ENCODE measurements at places on chromosomes 11 and 22.
A peak's percentile ranks its signal among the peaks of the same experiment; 100 is the strongest.

DNA sequence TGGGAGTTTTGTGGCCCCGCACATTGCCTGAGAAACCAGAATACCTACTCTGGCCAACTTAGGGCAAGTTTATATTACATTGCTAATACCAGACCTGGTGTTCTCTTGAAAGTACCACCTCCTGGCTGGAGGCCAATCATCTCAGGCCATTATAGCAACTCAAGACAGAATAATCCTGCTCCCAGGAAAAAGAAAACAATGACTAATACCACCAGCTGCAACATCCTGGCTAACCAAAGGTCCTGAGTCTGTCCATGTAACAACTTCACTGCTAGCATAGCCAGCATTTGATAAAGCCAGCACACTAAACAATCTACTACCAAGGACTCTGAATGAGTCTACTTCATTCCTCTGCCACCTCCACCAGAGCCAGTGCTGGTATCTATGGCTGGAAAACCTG lies 1298.7 kb upstream of the CNTN5 start:
- DNase-seq: no peak

GRCh38 chr22:30885001-30885366 lies 83.6 kb downstream of the MORC2 start:
- DNase-seq: no peak

GRCh38 chr11:45568049-45568448 lies 97.4 kb downstream of the CHST1 start:
- DNase-seq: no peak

GRCh38 chr11:126317756-126318573 lies 14.1 kb downstream of the DCPS start:
- DNase-seq: peak; percentile 76

- DNase-seq: no peak
Observed at GRCh38 chr22:34973926-34974325, 92.0 kb upstream of the ISX start.
